ENCODE measurements at places on chromosomes 7 and 10.
A peak's percentile ranks its signal among the peaks of the same experiment; 100 is the strongest.

GRCh38 chr10:78944723-78945312, 123.9 kb upstream of the ZMIZ1 start:
- DNase-seq, result peak; percentile 94

- DNase-seq, result peak; percentile 28
These were observed 500.8 kb downstream of the AUTS2 start for GRCh38 chr7:70098905-70099672.

DNA sequence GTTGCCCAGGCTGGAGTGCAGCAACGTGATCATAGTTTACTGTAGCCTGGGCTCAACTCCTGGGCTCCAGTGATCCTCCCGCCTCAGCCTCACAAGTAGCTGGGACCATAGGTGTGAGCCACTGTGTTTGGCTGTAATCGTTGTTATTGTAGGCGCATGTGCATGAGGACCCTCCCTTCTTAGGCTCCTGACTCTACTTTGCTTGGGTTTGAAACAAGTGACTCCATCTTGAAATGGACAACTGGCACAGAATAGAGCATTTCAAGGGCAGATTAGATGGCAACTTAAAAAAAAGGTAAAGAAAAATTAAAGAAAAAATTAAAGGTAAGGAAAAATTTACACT, 15.4 kb upstream of the GIMAP8 start:
- no peak for DNase-seq

DNA sequence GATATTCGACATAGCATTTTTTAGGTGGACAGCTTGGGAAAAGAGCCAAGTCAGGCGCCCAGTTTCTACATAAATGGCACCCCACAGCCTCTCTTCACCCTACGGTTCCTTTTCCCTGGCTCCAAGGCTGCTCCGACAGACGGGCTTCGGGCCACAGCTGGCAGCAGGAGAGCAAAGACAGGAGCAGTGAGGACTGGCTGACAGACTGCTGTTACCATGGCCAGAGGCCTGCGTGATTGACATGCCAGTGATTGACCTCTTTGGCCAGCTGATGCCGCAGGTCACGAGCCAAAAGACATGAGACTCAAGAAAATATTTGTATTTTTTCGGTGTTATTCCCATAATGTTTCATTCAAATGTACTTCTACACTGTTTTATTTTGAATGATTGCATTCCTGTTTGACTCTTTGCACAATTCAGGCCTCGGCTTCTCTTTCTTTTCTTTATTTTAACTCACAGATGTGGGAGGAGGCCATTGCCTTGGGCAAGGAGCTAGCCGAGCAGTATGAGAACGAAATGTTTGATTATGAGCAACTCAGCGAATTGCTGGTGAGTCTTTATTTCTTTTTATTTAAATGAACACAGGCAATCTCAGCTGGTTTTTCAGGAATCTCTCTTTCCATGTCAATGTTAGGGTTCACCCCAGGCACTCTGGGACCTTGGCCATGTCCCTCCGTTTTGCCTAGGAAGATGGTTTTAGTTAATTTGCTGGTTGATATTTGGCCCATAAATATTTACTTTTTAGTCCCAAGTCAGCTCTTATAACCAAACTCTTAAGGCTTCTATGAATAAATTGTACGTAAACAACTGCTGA, 146.3 kb upstream of the NPS start:
- DNase-seq, result no peak

- DNase-seq, result no peak
These were observed 459.0 kb downstream of the GATA3 start for GRCh38 chr10:8513155-8514147.

- peak; percentile 55 for DNase-seq
These were observed 94.4 kb upstream of the SKAP2 start for GRCh38 chr7:26958834-26959233.

DNA sequence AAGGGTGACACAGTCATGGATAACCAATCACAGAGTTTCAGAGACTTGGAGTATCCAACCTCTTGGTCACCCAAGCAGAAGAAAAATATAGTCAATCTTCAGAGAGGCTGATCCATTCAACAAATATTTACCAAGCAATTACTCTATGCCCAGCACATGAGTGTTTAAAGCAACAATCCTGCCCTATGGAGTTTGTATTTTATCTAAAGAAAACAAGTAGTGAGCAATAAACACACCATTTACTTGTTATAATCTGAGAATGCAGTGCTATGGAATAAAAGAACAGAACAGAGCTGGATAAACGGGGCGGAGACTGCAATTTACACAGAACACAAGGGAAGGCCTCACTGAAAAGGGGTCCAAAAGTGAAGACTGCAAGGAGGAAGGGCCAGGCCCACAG, 63.8 kb downstream of the GRB10 start:
- no peak for DNase-seq

DNA sequence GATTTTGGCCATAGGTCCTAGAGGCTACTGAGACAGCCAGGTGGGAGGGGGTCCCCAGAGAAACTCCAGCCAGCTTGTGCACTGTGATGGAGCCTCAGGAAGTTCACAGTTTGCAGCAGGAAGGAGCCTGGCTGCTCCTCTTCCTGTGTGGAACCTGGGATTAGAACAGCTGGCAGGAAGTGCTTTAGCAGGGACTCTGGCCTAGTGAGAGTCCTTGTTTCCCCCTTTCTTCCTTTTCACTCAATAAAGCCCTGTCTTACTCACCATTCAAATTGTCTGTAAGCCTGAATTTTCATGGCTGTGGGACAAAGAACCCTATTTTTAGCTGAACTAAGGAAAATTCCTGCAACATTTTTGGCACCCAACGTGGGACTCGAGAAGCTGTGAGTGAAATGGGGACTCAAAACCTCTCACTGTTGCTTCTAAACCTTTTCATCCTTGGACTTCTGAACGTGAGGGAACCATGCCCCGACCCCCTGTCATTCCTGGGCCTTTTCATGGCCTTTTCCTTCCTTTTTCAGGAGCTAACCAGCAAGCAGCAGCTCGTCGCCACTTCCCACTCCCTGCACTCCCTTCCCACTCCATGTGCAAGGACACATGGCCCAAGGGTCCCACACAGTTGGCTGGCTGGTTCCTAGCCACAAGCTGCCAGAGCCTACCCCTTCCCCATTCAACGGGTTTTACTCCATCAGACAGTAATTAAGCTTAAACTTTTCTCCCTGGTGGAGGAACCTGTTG, 32.8 kb upstream of the SORCS3 start:
- DNase-seq, result no peak

DNA sequence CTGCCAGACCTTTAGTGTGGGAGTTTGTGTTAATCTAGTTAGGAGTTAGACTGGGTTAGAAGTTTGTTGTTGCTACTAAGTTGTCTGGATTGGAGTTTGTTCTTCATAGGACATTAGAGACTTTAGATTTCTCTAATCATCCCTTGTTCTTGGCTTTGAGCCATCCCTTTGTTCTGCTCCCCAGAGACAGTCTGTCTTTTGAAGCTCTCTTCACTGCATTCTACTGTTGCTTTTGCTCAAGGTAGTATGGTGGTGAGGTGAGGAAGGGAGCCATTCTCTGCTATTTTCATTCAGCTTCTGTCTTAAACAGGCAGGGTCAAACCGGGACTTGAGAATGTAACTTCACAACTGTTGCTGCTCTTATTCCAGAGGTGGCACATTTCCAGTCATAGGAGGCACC, 10.4 kb upstream of the TARP start:
- no peak for DNase-seq

- peak; percentile 23 for DNase-seq
These were observed 110.3 kb downstream of the KAT6B start for GRCh38 chr10:74936577-74937265.

- no peak for DNase-seq
These were observed 64.4 kb downstream of the ITGB8 start for GRCh38 chr7:20395104-20395503.

- DNase-seq, result no peak
These were observed 16.3 kb upstream of the CYP51A1 start for GRCh38 chr7:92150450-92151017.

DNA sequence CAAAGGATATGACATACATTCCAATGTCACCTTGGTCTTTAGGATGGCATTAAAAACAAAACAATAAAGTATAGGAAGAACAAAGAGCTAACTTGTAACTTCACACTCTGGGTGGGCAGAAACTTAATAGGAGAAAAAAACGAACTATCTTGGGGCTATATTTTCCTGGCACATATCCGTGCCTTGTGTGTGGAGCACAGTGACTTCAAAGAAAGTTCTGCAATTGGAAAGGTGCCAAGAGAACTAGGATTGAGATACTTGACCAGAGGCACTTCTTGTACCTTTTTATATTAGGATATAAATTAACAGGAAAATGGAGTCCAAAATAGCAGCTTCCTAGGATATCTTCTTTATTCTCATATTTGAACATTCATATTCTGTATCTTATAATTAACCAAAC, 148.4 kb downstream of the SEMA3D start:
- DNase-seq, result no peak

DNA sequence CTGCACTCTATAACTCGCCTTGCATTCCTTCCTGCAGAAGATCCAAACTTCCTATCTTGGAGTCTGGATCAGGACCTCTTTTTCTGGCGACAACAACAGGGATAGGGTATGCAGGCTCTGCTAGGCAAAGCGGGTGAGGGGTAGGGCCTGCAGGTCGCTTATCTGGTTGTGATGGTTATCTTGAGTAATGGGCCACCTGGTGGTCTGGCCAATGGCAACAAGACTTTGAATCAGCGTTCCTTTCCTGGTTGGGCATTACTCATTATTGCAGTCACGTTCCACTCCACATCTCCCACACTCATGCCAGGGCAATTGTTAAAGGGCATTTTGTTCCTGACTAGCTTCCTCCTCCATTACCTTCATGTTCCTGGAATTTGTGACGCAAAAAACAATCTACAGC, 48.4 kb upstream of the PLXDC2 start:
- DNase-seq, result no peak

DNA sequence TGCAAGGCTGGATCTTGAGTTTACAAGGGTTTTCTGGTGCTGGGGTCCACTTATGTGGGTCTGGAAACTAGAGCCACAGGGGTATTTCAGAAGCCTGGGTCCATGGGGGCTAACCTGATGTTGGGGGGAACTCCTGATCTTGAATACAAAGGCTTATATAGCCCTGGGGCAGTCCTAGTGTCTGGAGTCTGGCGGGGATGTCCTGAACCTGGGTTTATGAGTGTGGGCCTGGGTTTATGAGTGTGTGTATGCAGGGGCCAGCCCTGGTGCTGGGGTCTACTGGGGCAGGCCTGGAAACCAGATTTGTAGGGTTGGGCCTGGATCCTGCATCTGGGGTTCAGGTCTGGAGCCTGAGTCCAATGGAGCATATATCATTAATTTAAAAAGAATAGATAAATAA, 146.5 kb upstream of the C1GALT1 start:
- no peak for DNase-seq

DNA sequence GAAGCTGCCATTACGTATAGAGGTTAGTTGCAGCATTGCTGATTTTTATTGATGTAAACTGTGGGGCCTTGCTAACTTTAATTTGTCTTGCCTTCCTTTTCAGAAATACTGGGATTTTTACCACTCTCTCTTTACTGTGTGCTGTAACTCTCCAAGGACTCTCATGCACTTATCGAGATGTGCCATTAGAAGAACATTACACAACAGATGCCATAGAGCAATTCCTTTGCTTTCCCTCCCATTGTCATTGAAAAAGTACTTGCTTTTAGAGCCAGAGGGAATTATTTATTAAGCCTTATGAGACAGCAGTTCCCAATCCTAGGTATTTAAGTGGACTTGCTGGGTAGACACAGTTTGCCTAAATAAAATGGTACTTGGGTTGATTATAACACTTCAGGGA, 51.7 kb downstream of the ASB4 start:
- DNase-seq, result no peak

GRCh38 chr7:30787486-30787885, 16.3 kb downstream of the MINDY4 start:
- no peak for DNase-seq

- DNase-seq, result no peak
These were observed 1.7 kb upstream of the TBATA start for GRCh38 chr10:70786799-70787415.

DNA sequence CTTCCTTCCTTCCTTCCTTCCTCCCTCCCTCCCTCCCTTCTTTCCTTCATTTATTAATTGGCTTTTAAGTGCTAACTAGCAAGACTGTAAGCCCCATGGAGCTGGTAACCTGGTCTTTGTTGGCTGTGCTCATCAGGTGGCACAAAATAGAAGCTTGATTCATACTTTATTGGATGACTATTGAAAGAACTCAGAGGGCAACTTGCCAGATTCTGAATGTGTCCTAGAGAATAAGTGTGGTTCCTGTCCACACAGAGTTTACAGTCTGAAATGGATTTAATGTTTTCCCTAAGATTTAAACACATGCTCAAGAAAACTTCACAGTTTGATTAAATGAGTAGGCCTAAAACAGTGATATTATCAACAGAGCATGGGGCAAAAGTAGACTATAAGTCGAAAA, 3.1 kb upstream of the CACNB2 start:
- DNase-seq, result no peak

DNA sequence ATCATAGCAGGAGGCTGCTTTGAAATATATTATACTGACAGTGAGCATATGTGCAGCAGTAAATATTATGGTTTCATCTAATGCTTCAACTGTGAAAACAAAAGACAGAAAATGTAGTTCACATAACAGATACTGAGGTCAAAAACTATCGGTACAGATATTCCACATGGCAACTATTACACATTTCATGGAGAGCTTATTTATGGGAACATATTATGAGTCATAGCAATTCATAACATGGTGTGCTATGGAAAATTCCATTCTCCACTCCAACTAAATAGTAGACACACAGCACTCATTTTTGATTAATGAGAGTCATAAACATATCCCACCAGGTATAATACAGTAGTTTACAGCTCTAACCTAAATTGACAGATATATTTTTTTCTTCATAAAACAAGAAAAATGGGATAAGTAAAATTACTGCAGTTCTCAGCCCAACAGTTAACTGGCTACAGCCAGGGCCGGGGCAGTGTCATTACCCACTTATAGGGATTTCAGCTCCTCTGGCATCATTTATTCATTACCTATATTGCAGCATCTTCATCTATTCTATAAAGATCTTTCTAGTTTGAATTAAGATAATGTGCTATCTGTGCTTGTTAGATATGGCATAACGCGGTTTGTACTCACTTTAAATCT, 475.6 kb upstream of the KLF6 start:
- DNase-seq, result peak; percentile 37

DNA sequence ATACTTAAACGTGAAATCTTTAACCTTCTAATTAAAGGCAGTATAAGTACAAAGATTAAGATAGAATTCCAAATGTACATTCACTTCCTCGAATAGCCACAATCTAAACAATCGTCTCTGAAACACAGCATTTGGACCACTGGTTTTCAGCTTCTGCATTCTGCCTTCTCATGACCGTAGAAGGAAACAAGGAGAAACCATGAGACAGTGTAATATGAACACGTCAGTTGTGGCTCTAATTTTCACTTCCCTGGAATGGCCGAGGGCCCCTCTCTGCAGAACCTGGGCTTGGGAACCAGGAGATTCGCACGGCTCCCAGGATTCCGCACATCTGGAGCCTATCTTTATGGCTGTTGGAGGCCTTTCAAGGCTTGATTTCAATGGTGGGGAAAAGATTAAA, 189.3 kb downstream of the KLF6 start:
- no peak for DNase-seq

- no peak for DNase-seq
These were observed 498.3 kb downstream of the GFRA1 start for GRCh38 chr10:115774721-115775120.

GRCh38 chr10:110207805-110208613, 604 bp downstream of the MXI1 start:
- no peak for DNase-seq
